ENCODE measurements at places on chromosomes 3 and 15.

- DNase-seq, result no peak
These were observed 5.8 kb downstream of the CALML4 start for GRCh38 chr15:68199340-68199739.

DNA sequence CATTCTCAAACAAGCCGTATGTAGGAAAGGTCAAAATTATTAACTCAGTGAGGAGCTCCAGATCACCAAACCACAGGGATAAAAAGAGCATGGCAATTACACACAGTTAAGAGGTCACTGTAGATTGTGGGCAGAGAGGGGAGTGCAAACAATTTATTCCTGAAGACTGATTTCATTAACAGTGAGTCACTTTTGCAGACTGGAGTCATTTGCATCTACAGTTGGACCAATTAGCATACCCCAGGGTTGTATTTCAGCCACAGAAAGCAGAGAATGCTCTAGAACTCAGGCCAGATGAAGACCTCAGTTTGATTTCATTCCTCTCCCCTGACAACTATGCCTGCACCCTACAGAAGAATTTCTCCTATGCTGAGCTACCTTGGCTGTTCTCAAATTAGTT, 40.1 kb downstream of the SETMAR start:
- no peak for DNase-seq

DNA sequence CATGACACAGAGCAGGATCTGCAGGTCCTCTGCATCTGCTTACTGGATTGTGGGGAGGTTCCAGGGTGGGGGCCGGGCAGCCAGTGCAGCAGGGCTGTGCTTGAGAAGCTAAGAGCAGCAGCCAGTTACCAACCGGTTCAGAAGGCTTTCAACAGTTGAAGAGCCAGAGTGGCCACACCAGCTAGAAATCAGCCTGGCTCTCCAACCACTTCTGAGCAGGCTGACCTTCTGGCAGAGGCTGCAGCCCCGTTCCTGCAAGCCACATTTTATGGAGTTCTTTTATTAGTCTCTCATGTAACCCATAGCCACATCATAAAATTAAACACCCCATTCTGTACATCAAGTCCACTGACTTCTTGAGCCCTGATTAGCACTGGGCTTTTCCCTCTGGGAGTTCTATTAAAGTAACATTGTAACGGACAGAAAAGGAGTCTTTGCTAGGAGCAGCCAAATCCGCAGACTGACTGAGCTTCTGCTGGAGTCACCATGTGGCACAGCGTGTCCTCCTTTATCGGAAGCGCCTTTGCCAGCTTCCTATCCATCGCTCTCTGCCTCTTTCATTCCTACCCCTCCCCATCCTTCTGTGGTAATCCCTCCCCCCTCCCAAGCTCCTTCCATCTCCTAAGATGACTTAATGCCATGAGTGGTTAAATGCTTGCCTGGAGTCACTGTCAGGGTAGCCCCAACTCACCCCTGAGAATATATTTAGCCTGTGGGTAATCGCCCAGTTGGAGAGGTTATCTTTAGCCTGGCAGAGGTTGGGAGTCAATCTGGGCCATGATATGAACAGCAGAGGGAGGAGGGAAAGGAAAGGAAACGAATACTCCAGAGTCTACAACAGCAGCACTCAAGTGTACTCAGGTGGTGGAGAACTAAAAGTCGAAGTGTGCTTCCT, 138.5 kb upstream of the HES1 start:
- DNase-seq, result no peak

GRCh38 chr3:164450276-164450905, 627.9 kb downstream of the SI start:
- no peak for DNase-seq

DNA sequence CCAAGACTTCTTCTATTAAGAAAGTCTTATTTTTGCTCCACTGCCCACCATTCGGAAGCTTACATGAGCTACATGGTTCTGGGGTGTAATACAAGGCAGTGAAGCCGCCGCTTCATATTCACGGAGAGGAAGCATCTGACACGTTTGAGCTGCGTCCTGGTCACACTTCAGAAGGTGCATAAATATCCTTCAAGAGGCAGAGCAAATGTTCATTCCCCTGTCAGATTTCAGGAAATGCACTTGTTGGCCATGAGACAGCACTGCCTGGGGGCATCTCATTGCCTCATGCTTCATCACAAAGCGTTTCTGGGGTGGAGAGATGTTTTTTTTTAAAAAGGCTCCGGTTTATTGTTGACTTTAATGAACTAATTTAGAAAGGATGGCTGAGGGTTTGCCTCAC, 119.9 kb downstream of the CADPS start:
- no peak for DNase-seq

DNA sequence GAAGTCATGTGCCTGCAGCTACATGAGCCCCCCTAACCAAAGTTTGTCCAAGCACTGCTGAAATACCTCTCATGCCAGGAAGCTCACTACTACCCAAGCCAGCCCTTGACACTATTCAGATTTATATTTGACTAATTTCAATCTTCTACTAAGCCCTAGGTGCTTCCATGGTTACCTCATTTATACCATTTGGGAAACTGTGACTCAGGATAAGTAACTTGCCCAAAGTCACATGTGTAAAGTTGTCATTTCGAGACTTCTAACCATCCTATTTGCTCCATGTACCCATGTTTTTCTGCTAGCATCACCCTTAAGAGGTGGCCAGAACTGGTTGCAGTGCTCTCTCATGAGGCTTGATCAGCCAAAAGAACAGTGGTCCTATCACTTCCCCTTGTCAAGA, 20.7 kb upstream of the TIMP4 start:
- no peak for DNase-seq

GRCh38 chr15:90408657-90409056, 20.6 kb downstream of the IQGAP1 start:
- no peak for DNase-seq

GRCh38 chr3:192802957-192803899, 75.9 kb upstream of the FGF12 start:
- no peak for DNase-seq

DNA sequence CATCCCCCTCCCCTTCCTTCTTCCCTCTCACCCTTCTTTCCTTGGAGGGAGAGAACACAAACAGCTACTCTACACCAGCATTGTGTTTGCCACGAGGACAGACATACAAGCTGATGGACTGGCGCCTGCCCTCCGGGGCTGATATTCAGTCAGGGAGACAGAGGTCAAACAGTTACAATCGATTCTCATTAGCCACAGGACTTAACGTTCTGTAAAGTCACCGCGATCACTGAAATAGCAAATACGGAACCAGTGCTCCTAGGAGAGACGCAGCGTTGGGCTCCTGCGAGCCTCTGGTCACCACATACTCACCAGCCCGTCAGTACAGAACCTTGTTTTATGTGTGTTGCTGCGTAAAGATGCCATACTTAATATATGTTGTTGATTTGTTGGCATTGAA, 108.8 kb downstream of the LRRK1 start:
- no peak for DNase-seq

DNA sequence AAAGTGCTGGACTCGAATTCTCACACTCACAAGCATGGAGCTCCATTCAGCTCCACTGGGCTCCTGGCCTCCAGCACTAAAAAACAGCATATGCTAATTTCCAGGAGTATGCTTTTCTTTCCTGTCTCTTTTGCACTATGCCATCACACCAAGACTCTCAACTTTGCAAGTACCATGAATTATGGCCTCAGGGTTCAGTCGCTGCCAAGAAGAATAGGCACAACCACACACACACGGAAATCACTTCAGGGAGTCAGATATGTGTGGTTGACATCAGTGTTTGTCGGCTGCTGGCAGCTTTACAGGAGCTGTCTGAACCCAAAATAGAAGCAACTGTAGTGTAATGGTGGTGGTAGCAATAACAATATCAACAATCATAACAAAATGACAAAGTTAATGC, 305.0 kb upstream of the SLCO3A1 start:
- DNase-seq, result no peak

- no peak for DNase-seq
These were observed 372.8 kb downstream of the TIGIT start for GRCh38 chr3:114666623-114667022.
